Hepatic stellate cell (primary cell): ENCODE measurements at places on chromosomes 11 and 22.

DNA sequence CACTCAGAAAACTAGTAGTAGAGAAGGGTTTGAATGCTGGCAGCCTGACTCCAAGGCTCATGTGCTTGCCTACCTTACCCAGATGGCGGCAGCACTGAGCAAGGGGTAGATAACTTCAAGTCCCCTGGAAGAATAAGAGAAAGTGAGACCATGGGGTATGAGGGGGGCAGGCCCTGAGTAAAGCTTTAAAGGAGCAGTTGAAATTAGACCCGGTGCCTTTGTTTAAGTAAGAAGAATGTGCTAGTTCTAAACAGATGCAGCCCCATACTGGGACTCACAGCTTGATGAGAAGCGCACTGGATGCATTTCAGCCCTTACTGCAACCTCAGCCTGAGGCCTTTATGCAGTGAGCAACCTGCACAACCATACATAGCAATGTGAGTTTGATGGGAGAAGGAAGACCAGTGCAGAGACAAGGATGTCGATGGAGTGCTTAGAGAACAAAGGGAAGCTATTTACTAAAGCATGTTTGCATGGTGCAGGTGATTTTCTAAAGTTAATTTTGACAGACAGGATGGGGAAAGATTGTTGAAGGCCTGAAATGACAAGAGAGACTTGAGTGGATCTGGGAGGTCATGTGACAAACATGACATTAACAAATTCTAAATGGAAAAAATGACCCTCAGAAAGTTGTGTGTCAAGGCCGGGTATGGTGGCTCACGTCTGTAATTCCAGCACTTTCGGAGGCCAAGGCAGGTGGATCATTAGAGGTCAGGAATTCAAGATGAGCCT lies 27.1 kb upstream of the TMA7B start:
- no peak for DNase-seq

DNA sequence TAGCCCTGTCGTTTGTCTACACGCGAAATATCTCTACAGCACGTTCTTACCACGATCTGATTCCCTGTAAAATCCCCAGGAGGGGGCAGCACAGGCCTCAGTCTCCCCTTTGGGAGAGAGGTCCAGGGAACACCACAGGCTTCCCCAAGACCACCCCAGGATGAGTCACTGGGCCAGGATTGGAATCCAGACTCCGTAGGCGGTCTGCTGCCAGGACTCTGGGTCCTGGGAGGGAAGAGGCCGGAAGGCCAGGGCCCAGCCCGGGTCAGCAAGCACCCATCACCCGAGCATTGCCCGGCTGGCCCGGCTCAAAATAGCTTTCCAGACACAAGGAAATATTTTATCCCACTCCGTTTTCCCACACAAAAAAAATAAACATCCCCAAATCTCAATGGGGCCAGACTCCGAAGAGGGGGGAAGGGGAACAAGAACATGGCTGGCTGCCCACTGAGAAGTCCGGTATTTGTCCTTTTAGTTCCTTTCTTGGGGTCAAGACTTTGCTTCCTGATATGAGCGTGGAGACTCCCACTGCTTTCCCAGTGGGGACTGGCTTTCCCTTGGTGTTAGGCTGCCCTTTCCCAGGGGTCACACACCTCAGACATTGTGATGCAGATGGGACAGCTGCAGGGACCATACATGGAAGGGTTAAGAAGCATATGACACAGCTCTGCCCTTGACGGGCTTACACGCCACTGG lies 91.3 kb downstream of the LRRC32 start:
- DNase-seq: peak; percentile 65

DNA sequence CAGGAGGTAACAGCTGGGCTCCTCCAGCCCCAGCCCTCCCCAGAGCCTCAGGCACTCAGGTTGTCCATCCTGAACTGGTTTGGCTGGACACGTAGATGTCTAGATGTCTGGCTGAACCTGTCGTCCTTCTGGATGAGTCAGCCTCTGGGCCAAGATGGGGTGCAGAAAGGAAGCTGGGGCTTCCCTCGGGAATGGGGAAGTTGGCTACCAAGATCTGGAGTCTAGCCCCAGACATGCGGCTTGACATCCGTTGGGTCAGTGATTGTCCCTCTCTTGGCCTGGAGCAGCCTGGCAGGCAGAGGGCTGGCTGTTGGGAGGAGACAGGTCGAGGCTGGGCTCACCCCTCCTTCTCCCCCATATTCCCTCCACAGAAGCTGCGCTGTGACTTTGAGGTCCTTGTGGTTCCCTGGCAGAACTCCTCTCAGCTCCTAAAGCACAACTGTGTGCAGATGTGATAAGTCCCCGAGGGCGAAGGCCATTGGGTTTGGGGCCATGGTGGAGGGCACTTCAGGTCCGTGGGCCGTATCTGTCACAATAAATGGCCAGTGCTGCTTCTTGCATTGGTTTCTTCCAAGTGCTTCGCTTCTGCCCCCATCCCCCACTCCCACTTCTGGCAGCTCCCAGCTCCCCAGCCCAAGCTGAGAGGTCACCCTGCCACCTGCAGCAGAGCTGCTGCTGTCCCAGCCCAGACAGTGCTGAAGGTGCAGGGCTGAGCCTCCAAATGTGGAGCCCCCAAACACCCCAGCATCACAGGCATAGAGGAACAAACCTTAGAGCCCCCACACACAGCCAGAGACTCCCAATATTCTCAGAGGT lies 1.3 kb downstream of the CST6 start:
- DNase-seq: no peak

DNA sequence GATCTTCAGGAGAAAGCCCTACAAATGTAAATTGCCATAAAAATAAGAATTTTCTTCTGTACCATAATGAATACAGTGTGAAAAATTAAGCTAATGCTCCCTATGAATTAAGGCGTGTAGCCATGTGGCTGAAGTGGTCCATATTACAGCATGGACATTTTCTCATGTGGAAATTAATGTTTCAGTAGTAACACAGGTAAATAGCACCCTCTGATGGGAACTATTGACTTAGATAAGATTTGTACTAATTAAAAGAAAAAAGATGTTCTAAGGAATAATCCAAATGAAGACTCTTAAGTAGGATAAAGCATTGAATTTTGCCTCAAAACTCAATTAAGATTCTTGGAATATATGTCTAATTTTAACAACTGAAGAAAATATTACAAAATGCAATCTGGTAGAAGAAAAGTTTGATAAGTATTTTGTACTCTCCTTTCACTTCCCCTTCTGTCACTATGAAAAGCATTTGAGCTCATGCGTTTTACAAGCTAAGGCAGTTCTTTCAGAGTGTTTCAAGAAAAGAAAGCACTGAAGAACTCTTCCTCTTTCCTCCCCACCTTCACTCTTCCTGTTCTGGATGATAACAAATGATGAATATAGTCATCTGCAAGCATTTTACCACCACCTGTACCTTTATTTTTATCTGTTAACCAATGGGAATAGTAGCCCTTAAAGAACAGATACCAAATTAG lies 9.9 kb upstream of the OR8D2 start:
- no peak for DNase-seq

GRCh38 chr22:49212002-49212401 lies 615.7 kb downstream of the BRD1 start:
- DNase-seq: no peak

- DNase-seq: no peak
Observed at GRCh38 chr22:27560781-27561180, 240.8 kb downstream of the MN1 start.

DNA sequence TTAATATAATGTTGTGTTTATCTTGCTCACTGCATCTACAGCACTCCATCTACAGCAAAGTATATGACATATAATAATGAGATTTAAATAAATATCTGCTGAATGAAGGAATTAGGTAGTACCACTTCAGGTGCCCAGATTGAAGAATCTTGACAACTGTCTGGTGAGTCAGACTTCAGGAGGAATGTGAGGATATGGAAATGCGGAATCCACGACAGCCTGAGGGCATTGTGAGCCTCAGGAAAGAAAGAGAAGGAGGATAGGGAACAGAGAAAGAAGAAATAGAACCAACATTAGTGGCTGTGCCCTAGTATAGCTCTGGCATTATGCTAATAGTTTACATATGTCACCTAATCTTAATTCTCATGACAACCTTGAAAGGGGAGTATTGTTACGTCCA lies 304.4 kb downstream of the AASDHPPT start:
- DNase-seq: no peak

DNA sequence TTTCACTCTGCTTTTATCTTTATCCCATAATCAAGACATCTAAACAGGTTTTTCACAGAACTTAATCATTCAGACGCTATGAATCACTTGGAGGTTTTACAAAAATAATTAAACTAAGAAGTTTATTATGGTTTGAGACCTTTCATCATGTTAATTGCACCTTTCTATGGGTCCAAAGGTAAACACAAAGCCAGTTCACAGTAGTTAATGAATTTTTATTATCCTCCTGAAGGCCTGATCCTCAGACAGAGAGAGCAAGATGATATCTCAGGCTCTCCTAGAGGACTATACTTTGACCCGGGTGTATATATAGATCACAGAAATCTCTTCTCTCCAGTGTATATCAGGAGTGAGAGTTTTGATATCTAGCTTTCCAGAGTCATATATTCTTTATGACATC lies 1044.3 kb upstream of the RAG2 start:
- no peak for DNase-seq

DNA sequence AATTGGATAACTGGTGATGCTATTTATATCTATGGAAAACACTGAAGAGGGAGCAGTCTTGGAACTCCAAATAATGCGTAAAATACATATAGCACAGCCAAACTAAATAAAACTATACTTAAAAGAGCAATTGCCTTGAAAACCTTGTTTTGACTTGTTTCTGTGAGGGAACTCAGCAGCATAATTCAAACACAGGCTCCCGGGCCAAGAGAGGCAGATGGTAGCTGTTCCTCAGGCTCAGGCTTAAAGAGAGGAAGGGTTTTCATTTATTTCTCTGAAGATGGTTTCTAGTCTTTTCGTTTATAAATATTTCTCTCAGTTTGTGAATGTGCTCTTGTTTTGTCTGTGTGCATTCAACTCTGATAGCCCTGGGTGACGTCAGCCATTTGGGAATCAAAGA lies 82.4 kb downstream of the FANCF start:
- no peak for DNase-seq

DNA sequence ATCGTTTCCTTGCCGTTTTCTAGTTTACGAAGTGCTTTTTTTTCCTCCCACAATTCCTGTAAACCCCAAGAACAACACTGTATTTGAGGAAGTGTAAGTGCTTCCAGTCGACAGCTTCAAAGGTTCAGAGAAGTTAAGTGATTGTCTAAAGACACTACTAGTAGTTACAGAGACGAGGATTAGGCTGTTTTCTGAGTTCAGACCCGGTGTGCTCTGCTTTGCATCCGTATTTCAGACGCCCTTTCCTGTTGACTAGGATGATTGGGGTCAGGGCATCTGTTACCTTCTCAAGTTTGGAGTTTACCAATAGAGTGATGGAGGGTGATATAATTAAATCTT lies 430 bp downstream of the CLP1 start:
- DNase-seq: no peak
